ENCODE measurements at places on chromosomes 2 and 18. TPM values are rescaled to one million over a fixed set of nuclear protein-coding genes. Genes with fewer than 3 reads are reported as not detected.

Gene TMEM37
- not detected for polyA plus RNA-seq

Gene CDCA7
- 4.3 TPM for polyA plus RNA-seq

Gene TWIST2
- polyA plus RNA-seq: not detected

Gene CD207
- polyA plus RNA-seq: not detected

Gene CPLX4
- not detected for polyA plus RNA-seq

Gene ASB18
- polyA plus RNA-seq: not detected

Data from IgD-negative memory B cell (primary cell).